Iris pigment epithelial cell (primary cell): ENCODE measurements at places on chromosomes 6 and 20.

- DNase-seq, result no peak
Measured at GRCh38 chr6:16572943-16573342, 188.3 kb downstream of the ATXN1 start.

- DNase-seq, result no peak
Measured at GRCh38 chr20:32036716-32037485, 15.1 kb upstream of the HCK start.

GRCh38 chr6:126701676-126702560, 362.0 kb downstream of the CENPW start:
- peak; percentile 4 for DNase-seq

DNA sequence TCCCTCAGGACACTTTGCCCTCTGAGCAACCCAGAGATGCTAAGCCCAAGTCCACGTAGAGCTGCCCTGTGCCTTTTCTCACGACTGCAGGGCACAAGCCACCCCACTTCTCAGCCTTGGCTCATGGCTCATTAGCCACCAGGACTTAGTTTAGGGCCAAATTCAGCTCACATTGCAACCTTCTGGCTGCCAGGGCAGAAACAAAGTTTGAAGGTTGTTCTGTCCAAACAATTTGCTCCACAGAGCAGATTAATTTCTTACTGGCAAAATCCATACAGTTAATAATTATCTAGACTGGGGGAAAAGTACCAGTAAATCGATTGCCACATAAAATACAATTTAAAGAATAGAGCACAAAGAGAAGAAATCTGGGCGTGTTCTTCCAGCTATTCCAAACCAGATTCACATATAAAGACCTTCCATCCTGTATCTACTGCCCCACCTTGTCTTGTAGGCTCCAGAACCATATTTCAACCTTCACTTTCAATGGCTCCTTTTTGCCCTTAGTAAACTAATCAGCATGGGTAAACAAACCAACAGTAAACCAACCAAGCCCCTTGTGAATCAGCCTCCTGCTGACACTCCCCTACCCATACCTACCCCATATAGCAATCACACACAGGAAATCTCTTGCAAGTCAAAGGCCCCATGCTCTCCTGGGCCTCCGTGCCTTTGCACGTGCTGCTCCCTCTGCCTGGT, 101.9 kb downstream of the QRSL1 start:
- DNase-seq, result no peak

DNA sequence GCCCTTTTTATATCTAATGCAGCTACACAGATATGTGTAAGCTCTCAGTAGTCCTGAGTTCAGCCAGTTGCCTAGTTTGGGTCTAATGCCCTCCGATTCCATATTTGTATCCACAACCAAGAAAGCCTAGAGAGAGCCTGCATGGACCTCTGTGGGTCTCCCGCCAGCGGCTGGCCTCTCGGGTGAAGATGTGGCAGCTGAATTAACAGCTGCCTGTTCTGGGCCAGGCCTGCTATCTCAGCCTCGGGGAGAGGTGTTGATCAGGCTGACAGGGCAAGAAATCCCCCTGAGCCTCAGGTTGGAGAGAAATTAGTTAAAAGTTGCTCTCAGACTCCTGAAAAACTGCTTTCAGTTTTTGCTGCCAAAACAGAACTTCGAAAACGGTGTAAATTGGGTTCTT, 19.8 kb downstream of the PTK7 start:
- no peak for DNase-seq

- no peak for DNase-seq
Measured at GRCh38 chr6:40552941-40553340, 34.2 kb downstream of the LRFN2 start.

GRCh38 chr20:50145566-50145965, 8.0 kb downstream of the PEDS1 start:
- no peak for DNase-seq

- DNase-seq, result no peak
Measured at GRCh38 chr6:41451039-41451438, 95.1 kb upstream of the FOXP4 start.
